ENCODE measurements at places on chromosomes 2 and 18.

GRCh38 chr2:144999071-144999875, 479.4 kb upstream of the ZEB2 start:
- no peak for DNase-seq

GRCh38 chr2:53098696-53099078, 668.9 kb upstream of the CHAC2 start:
- DNase-seq = no peak

- DNase-seq = no peak
Measured at GRCh38 chr2:72442270-72442669, 294.6 kb upstream of the CYP26B1 start.

DNA sequence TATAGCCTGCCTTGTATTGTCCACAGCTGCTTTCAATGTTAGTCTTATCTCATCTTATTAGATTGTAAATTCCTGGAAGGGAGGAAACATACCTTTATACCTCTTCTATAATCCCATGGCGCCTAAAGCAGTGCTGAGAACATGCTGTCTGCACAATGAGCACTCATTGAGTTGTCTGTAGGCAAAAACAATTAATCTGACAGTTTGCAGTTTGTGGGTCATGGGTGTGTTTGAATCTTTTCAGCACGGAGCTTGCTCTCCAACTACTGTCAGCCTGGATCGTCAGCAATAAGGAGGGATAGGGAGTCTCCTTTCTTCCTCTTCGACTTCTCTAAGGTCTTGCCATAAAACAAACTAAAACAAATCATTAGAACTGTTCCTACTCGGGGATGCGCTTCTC, 26.5 kb upstream of the GREB1L start:
- no peak for DNase-seq

DNA sequence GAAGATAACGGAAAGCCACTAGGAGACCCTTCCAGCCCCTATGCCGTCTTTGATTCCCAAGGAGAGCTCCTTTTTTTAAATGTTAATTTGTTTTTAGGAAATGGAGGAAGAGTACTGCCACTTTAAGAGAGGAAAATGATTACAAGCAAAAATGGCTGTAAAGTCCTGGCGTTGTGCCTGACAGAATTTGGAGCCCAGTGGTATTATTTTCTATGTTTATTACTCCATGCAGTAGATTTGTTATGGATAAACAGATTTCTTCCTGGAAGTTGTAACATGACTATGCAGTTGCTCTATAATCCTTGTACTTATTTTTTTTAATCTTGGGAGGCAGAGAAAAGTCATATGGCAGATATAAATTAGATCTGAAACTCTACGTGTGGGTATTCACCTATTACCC, 141.3 kb downstream of the GBX2 start:
- DNase-seq = no peak

GRCh38 chr18:62558015-62558663, 35.3 kb downstream of the ZCCHC2 start:
- DNase-seq = no peak

DNA sequence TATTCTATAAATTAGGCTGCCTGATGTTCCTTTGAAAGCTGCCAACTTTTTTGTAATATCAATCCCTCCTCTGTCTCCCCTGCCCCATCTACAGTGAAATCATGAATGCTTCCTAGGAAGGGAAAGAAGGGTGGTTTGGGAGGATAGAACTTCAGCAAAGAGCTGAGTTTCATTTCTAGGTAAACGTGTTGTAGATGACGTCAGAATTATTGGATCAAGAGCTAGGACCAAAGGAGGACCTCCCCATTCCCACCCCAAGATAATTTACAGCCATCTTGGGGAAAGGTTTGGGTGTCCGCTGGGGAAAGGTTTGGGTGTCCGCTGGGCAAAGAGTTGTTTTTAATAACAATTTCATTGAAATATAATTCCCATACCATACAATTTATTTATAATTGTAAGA, 11.2 kb upstream of the ANKRD53 start:
- DNase-seq = no peak

DNA sequence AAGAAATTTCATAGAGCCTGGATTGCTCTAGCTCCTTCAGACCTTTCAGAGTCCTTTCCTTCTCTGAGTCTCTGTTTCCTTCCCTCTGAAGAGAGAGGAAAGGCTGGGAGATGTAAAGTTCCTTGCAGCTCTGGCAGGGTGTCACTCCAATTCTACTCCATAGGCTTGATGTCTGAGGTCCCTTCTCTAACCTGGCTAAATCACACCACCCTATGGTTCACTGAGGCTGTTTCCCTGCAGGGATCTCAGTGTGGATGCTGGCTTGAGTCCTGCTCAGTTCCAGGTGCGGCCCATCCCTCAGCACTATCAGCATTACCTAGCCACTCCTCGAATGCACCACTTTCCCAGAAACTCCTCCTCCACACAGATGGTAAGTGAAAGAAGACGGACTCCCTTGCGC, 209.7 kb downstream of the LOXHD1 start:
- DNase-seq = no peak

Measured in CD4-positive, alpha-beta T cell treated with Interleukin-17A for 1 hour (primary cell).